ENCODE measurements at places on chromosomes 6 and 20.

- DNase-seq: peak; percentile 4
These were observed 122.0 kb upstream of the BMP5 start for GRCh38 chr6:55997223-55997874.

DNA sequence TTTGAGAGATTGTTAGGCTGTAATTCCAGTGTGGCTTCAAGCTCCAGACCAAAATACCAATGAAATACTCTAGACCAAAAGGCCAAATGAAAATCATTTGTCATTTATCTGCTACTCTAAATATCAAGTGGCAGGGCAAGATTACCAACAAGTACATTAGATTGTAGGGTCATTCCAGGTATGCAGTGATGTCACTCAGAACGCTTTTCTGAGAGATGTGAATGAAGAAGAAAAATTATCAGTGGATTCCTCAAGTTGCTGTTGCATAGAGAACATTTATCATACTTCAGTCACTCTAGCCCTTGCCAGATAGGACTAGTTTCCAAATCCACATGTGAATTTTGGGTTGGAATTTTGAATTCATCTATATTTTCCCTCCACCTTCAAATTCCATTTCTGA, 65.0 kb downstream of the ZFAND3 start:
- DNase-seq: no peak

- DNase-seq: peak; percentile 37
These were observed 11.2 kb upstream of the SPAG4 start for GRCh38 chr20:35604449-35604747.

DNA sequence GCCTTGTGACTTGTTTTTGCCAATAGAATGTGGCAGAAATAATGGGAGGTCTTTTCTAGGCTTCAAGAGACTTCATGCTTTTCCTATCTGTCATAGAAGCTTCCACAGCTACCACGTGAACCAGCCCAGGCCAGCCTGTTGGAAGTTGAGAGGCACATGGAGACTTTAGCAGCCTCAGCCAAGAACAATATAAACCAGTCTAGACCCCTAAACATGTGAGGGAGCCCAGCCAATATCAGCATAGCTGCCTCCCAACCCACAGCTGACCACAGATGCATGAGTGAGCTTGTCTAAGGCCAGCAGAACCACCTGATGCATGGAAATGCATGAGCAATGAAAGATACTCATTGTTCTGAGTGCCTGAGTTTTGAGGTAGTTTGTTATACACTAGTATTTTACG, 540.7 kb upstream of the BTBD3 start:
- peak; percentile 81 for DNase-seq

DNA sequence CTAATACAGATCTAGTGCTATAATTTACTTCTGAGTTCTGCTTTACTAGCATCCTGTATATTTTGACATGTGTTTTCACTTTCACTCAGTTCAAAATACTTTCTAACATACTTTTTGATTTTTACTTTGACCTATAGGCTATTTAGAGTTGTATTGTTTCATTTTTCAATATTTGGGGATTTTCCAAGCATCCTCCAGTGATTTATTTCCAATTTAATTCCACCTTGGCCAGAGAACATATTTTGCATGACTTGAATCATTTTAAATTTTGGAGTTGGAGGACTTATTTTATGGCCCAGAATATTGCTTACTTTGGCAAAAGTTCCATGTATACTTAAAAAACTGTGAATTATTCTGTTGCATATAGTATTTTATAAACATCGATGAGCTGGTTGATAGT, 1215.6 kb upstream of the MAP3K7 start:
- no peak for DNase-seq

GRCh38 chr6:143549949-143550268, 38.4 kb upstream of the FUCA2 start:
- no peak for DNase-seq

- peak; percentile 62 for DNase-seq
These were observed 1.1 kb upstream of the BEND3 start for GRCh38 chr6:107116328-107116892.

DNA sequence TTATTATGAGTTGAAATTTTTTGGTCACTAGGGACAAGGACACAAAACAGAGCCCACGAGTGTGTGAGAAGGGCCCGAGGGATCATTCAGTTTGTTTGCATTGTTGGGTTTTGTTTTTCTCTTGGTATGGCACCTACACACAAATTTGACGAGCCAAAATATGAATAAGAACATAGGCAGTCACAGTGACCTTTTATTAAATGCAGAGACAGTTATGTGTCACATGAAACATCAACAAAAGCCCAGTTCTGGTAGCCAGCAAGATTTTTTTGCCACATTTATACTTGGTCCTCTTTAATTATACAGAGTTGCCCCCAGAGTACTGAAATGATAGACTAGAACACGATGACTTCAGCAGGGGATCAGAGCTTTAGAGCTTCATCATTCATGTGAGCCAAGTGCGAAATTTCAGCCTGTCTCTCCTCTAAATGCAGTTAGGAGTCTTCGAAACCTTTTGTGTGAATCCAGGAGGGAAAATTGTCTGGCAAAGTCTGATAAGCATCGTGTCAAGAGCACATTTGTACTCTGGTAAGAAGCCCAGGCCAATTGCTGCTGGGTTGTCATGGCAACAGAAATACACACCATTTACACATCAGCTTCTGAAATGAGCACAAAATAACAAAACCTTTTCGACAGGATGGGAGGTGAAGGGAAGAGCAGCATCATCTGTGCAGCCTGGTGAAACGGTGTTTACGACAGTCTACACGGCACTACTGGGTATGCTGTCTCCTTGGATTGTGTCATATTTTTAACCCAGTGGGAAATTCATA, 79.2 kb upstream of the RIPOR2 start:
- no peak for DNase-seq

DNA sequence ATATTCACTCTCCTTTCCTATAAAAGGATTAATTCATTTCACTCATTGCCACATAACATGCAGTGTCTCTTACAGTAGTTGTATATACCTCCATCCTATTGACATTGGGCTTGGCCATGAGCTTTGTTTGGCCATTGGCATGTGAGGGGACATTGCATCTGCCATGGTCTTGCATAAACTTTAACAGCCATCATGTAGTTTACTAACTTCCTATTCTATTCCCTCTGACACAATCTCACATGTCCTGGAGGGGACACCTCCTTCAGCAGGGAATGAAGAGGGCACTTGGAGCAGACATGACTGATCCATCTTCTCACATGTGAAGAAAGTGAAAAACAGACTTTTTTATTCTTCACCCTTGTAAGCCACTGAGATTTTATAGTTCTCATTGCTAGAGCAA, 115.5 kb upstream of the MARCKS start:
- DNase-seq: no peak

GRCh38 chr20:58169450-58169849, 59.0 kb downstream of the ANKRD60 start:
- no peak for DNase-seq

DNA sequence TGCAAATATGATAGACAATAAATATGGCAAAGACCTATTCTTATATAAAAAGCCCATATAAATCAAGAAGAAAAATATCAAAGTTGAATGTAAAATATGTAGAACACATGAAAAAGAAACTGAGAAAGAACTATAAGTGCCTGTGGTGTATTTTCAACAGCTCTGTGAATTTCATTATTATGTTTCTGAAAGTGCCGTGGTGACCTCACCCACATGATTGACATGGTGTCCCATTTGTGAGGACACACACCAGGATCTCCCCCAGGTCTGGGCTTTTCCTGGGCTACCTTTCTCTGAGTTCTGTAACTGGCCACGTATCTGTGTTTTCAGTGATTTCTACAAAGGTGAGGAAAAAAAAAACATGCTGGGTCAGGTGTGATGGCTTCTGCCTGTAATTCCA, 86.7 kb downstream of the BMP6 start:
- no peak for DNase-seq

GRCh38 chr20:20814685-20815084, 102.2 kb upstream of the RALGAPA2 start:
- DNase-seq: peak; percentile 5

- no peak for DNase-seq
These were observed 74.1 kb downstream of the NINL start for GRCh38 chr20:25511183-25511582.

DNA sequence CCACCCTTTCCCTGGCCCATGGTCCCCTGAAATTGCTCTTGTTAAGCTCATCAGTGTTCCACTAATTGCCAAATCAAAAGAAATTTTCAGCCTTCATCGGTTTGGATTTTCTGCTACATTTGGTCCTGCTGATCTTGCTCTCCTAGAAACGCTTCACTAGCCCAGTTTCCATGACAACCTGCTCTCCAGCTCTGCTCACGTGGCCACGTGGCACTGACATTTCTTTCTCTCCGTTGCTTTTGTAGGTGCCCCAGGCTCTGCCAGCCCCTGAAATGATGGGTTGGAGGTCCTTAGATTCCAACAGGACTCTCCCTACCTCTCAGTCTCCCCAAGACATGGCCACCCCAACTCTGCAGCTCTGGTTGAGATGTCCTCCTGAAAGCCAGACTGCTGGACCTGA, 45.8 kb upstream of the NNAT start:
- DNase-seq: no peak

GRCh38 chr6:26561533-26562466, 23.6 kb downstream of the HMGN4 start:
- DNase-seq: no peak

GRCh38 chr6:154285826-154286225, 70.8 kb downstream of the IPCEF1 start:
- DNase-seq: no peak

GRCh38 chr6:48835421-48835958, 627.6 kb downstream of the MMUT start:
- no peak for DNase-seq

DNA sequence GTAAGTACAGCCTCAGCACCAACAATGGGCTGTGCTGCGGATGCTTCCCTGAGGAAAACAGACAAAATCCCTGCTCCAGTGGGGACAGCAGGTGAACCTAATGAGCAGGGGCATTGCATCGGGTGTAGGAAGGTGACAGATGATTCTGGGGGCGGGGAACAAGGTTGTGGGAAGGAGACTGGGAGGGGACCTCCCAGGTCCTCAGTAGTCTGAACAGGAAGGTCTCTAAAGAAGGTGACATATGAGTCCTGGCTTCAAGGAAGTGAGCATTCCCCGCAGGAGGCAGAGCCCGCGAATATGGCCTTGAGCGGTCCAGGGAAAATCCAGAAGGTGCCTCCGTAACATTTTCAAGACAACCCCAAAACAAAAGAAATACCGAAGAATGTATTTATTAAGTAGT, 19.4 kb downstream of the ULBP1 start:
- no peak for DNase-seq

DNA sequence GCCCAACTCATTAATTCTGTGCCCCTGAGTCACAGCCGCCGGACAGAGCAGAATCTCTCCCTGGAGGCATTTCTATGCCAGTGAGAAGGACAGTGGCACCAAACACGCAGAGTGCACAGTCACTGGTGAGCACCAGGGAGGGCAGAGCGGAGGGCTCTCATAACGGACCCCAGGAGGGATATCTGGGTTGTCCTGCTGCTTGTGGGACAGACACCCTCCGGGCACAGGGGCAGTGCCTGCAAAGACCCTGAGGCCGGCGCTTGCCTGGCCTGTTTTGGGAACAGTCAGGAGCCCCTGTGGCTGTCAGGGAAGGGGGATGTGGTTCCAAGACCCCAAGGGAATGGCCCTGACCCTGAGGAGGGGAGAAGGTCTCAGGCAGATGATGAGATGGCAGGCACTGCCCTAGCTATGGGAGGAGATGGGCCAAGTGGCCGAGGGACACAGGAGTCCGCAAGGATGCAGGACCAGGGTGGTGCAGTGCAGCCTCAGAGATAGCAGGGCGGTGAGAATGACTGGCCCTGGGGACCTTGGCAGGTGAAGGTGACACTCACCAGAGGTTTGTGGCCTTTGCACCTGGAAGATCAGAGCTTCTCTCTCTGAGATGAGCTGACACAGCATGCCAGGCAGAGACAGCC, 270.8 kb downstream of the SMOC2 start:
- DNase-seq: no peak

- DNase-seq: no peak
These were observed 186.4 kb downstream of the TAF4 start for GRCh38 chr20:61879303-61879620.

DNA sequence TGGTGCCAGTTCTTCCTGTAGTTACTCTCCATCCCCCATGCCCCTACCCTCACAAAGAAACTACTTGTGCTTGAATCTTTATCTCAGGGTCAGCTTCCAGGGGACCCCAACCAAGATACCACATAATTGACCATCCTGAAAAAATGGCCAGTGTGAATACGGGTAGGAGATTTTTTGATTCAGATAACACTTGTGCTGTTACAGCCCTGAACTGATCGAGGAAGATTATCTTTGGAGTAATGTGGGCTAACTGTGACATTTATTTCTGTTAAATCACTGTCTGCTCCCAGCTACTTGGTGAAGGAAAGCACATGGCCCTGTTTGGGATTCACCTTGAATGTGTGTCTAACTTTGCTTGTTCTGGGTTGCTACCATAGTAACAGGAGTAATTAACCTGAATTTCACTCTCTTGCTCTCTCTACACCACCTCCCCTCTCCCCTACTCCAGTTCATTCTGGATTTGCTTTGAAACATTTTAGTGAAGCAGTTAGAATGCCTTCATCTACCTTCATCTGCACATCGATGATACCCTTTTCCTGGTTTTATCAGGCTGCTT, 219.6 kb upstream of the CHD6 start:
- no peak for DNase-seq

DNA sequence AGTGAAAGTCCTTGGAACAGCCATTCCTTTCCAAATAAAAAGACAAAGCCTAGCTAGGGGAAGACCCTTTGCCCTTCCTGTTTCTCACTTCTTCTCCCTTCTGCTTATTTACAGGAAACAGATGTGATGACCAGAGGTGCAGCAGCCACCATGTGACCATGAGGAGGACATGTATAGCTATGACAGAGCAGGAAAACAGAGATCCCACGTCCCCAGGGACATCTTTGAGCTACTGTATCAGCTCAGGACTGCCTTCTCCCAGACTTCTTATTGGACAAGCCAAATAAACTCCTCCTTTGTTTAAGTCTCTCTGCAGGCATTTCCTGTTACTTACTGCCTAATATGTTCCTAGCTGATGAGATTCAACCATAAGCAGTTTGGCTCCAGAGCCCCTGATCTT, 133.1 kb upstream of the MLN start:
- no peak for DNase-seq

- DNase-seq: no peak
These were observed 12.5 kb downstream of the NOX3 start for GRCh38 chr6:155443168-155443567.

DNA sequence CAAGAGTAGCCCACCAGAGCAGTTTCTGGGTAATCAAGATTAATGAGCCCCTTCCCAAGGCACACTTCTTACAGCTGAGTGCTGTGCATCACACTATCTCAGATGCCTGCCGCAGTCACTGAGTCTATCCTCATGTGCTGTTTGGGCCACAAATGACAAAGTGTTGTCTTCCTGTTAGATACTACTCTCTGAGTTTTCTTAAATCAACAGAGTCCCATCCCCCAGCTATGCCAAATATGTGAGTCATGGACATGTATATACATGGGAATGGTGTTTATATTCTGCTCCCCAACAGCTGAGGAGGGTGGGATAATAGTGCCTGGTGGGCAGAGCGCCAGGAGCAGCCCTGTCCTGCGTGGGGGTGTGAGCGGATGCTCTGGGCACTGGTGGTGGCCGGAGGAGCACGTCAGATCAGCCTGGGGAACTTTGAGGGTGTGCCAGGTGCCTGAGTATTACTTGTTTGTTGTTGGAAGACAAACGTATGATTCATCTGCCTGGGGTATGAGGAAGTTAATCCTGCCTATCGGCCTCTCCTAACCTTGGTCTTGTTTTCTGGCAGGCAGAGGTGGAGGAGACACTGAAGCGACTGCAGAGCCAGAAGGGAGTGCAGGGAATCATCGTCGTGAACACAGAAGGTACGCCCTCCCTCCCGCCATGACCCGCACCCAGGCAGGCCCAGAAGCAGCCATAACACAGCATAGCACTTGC, 9.6 kb downstream of the DYNLRB1 start:
- DNase-seq: peak; percentile 99

GRCh38 chr6:36979347-36979742, 6.7 kb downstream of the MTCH1 start:
- peak; percentile 57 for DNase-seq
